ENCODE measurements at places on chromosomes 2 and 18.

DNA sequence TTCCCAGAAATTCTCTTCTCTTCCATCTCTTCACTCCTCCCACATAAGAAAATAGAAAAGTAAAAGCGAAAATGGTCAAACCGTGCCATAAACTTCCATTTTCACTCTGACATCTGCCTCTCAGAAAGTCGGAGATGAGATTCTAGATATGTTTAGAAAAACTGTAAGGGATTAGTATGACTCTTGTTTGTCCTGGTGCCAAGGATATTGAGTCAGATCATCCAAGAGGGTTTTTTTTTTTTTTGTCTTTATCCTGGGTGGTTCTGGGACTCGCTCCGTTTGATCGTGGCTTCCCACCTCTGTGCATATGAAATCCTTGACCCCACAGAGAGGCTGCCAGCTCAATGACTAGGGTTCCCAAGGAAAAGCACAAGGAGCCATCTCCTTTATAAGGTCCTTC lies 17.3 kb downstream of the EN1 start:
- no peak for DNase-seq

DNA sequence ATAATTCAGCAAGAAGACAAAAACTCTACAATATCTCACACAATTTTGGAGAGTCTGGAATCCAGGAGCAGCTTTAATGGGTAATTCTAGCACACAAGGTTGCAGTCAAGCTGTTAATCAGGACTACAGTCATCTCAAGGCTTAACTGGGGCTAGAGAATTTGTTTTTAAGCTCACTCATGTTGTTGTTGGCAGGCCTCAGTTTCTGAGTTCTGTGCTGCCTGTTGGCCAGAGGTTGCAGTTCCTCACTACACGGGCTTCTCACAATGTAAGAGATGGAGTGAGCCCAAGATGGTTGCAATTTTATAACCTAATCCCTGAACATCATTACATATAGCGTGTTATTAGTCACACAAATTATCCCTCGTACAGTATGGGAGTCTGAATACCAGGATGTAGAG lies 50.6 kb upstream of the TMEFF2 start:
- DNase-seq = no peak

GRCh38 chr2:219440388-219441256 lies 6.0 kb downstream of the SPEG start:
- DNase-seq = no peak

- no peak for DNase-seq
These were observed 25.5 kb upstream of the NFE2L2 start for GRCh38 chr2:177289824-177290628.

DNA sequence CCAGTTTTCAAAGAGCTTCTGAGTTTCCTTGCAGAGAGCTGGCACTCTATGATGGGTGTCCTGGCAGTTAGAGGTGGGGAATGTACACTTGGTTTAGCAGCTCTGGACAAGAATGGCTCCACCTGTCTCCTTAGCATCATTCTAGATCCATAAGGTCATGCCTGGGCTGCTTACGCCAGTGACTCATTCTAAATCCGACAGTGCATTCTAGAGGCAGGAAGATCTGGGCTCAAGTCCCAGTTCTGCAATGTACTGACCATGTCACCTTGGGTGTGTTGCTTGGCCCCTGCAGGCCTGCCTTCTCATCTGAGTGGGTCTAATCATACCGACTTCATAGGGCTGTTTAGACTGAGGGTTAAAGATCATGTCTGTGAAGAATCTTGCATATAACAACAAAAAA lies 46.5 kb downstream of the PTGR3 start:
- DNase-seq = no peak

DNA sequence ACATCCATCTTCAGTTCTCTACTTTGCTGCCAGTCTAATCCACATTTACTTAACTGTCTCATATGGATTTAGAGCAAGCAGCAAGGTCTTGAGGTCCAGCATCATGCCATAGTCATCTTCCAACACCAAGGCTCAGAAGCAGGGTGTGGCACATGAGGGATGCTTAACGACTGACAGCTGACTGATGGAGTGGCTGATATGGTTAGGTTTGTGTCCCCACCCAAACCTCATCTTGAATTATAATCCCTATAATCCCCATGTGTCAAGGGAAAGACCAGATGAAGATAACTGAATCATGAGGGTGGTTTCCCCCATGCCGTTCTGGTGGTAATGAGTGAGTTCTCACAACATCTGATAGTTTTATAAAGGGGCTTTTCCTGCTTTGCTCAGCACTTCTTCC lies 257.3 kb downstream of the NBAS start:
- no peak for DNase-seq

GRCh38 chr2:12379143-12379542 lies 337.6 kb upstream of the TRIB2 start:
- no peak for DNase-seq

- DNase-seq = no peak
These were observed 399.1 kb upstream of the ATP5MC3 start for GRCh38 chr2:175580652-175581051.

GRCh38 chr18:64037812-64038414 lies 68.0 kb downstream of the SERPINB8 start:
- DNase-seq = no peak

GRCh38 chr18:9802175-9803062 lies 83.4 kb upstream of the TXNDC2 start:
- DNase-seq = no peak

GRCh38 chr18:66874375-66874774 lies 270.5 kb upstream of the CDH19 start:
- no peak for DNase-seq
